ENCODE measurements at places on chromosomes 11 and 22.

DNA sequence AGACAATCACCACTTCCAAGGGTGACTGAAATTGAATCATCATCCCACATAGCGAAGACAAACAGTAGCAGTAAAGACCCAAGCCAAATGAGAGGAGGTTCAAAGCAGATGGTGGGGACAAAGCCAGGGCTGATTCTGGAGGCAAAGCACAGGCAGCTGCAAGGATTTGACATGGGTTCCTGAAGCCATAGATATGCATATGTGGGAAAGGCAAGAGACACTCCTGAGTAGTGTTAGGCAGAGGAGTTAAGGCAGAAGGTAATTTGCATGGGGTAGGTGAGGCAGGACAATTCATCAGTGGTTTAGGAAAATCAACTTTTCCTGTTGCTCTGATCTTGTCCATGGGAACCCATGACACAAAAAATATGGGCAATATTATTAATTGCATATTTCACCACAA, 462.8 kb downstream of the FAM181B start:
- H3K36me3 ChIP-seq = no peaks in the 10 kb centered on the region
- no peaks in the 10 kb centered on the region for H3K27me3 ChIP-seq
- no peaks in the 10 kb centered on the region for H3K4me1 ChIP-seq
- H3K4me3 ChIP-seq = no peak overlapping the region

DNA sequence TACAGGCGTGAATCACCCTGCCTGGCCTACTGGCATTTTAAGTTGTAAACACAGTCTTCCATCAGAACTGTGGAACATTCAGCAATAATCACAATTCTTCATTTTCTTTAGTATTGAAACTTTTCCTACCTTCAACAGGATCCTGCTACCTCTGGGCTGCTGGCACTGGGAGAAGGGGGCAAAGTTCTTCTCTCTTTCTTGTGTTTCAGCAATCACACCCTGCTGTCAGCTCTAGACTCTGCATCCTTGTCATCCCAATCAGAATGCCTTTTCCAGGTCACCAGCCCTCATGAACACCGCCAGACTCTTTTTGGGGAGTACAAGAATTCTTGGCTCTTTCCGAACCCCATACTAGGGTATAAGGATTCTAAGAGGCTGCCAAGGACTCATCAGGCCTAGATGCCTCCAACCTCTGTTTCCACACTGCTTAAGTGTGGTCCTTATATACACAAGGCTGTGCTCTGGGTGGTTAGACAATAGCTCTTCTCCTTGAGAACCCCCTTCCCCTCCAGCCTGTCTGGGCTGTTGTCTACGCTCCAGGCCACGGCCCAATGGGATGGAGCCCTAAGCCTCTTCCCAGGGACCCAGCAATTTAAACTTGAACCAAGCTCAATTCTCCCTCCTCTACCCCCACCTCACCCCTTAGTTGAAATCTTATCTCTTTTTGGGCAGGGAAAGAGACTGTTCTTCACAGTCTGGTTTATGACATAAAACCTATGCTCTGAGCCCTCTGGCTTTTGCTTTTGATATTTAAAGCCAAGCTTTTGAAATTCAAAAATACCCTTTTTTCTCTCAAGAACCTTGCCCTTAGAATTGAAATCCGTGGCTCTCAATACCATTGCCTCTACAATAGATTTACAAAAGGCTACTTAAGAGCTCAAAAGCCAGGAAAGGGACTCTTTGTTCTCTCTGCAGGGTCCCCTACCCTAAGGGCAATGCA, 327.4 kb downstream of the BUD13 start:
- H3K27ac ChIP-seq = no peak overlapping the region
- H3K4me3 ChIP-seq = no peak overlapping the region
- H3K4me1 ChIP-seq = no peaks in the 10 kb centered on the region
- no peaks in the 10 kb centered on the region for H3K27me3 ChIP-seq
- H3K36me3 ChIP-seq = no peaks in the 10 kb centered on the region

- no peak for DNase-seq
- H3K4me1 ChIP-seq = no peaks in the 10 kb centered on the region
- no peaks in the 10 kb centered on the region for H3K36me3 ChIP-seq
- no peak overlapping the region for H3K27ac ChIP-seq
- no peaks in the 10 kb centered on the region for H3K27me3 ChIP-seq
These were observed 15.9 kb downstream of the PICALM start for GRCh38 chr11:86052693-86053641.

GRCh38 chr11:122307476-122308035, 191.5 kb upstream of the BLID start:
- H3K4me1 ChIP-seq = no peaks in the 10 kb centered on the region
- H3K27ac ChIP-seq = no peak overlapping the region
- no peak for DNase-seq
- no peaks in the 10 kb centered on the region for H3K36me3 ChIP-seq
- H3K27me3 ChIP-seq = no peaks in the 10 kb centered on the region
- no peak overlapping the region for H3K4me3 ChIP-seq

DNA sequence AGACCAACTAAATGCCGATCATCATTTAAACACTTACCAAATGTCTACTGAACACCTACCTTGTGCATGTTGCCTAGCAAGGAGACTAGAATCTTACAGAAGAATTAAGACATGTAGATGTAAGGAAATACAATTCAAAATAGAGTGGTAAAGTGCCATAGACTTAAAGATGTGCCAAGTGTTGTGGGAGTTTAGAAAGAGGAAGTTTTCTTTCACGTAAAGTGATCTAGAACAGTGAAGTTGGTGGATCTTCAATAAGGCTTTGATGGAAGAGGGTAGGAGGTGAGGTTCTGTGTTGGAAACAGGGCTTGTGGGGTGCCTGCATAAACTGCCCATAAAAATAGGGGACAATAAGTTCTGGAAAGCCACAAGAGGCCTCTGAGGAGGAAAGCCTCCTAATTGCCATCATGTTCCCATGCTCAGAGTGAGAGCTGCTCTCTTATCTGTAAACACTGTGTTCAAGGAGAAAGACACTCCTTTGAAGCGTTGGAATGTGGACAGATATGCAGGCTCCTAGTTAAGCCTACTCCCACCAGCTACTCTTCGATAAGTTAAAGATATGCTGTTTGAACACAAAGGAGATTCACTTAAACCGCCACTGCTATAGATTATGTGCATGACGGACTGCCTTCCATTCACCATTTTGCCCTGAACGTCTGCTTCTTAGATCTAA, 66.7 kb downstream of the HSD17B12 start:
- H3K4me3 ChIP-seq = no peak overlapping the region
- no peak for DNase-seq
- H3K36me3 ChIP-seq = no peaks in the 10 kb centered on the region
- H3K4me1 ChIP-seq = no peaks in the 10 kb centered on the region
- H3K27ac ChIP-seq = no peak overlapping the region

All from SJSA1 (cell line).